ENCODE measurements at places on chromosomes 7 and 10. TPM values are rescaled to one million over a fixed set of nuclear protein-coding genes. Genes with fewer than 3 reads are reported as not detected.

DNA sequence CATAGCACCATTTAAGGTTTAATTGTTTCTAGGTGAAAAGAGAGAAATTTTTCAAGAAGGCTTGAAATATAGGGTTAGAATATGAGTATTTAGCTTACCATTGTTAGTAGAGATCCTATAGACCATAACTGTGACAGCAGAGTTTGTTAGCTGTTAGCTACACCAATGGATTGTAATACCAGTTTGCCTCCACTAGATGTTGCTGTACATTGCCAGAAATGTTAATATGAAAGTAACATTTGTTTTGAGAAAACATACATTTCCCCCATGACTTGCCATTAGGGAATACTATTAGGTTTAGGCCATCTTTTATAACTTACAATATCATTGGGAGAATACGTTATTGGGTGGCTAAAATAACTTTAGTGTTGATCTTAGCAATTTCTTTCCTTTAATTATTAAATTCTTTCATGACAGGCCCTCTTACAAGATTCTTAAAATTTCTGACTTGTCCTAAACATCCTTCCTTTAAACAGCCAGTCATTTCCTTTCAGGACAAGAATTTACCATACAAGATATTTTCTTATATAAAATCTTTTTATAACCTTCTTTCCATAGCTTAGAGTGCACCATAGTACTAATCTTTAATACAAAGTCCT is 39.5 kb downstream of the ZNF117 start:
- peak; percentile 85 for DNase-seq
- H3K27ac ChIP-seq = no peak overlapping the region
- no peaks in the 10 kb centered on the region for H3K36me3 ChIP-seq
- no peak overlapping the region for H3K4me3 ChIP-seq
- H3K4me1 ChIP-seq = no peaks in the 10 kb centered on the region

DNA sequence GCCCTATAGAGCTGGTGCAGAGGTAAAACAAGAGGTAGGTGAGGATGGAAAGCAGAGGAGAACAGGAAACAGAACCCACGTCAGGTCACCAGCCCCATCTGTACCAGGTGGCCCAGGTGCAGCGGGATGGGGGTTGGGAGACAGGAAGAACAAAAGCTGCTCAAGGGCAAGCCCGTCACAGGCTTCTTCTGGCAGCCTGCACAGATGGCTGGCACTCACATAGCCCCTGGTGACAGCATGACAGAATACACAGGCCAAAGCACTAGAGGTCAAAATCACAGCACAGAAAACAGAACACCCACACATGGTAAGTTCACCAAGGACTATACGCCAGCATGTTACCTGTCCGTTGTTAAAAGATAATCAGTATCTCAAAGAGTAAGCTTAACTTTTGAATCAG is 126.8 kb downstream of the GALNT11 start:
- peaks cover 7% of the 10 kb centered on the region for H3K4me1 ChIP-seq
- no peak overlapping the region for H3K4me3 ChIP-seq
- H3K27ac ChIP-seq = no peak overlapping the region
- H3K36me3 ChIP-seq = peaks cover 76% of the 10 kb centered on the region

- no peaks in the 10 kb centered on the region for H3K36me3 ChIP-seq
- no peak overlapping the region for H3K4me3 ChIP-seq
- no peak for DNase-seq
Measured at GRCh38 chr10:120521880-120522279, 64.9 kb downstream of the PLPP4 start.

Gene CYP3A4
- total RNA-seq = not detected

Gene PTPRN2
- total RNA-seq = 0.87 TPM

DNA sequence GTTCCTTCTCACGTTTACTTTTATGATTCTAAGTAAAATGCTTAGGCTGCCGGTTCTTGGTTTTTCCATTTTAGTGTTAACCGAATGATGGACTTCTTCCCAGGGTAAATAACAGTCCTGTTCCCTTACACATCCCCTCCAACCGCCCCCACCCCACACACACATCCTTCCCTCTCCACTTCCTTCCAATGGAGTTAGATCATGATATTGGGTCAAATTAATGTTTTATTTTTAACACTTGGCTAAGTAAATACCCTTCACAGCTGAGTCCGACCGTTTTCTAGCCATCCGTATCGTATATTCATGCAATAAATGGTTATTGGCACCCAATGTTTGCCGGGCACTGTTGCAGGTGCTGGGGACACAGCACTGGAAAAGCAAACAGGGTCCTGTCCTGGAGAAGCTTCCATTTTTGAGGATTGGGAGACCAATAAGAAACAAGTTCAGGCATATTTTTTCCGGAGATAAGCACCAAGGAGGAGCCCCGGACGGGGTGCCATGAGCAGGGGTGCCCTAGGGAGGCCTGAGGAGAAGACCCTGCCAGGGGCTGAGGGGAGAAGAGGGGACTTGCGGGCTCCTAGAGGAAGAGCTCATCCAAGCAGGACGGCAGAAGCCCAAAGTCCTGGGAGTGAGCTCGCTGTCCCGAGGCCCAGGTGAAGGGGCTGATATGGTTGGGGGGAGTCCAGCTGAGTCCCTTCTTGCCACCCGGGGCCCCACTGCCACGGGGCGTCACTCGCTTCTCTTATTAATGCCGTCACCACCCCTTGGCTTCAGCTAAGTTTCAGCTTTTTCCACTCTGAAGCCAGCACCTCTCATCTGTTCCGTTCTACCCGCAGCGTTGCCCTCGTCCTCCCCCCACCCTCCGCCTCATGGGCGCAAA is 126.0 kb upstream of the RET start:
- no peaks in the 10 kb centered on the region for H3K36me3 ChIP-seq
- H3K27ac ChIP-seq = no peak overlapping the region
- no peak for DNase-seq
- H3K4me1 ChIP-seq = no peaks in the 10 kb centered on the region

- H3K4me3 ChIP-seq = no peak overlapping the region
- no peaks in the 10 kb centered on the region for H3K27me3 ChIP-seq
Measured at GRCh38 chr10:22218448-22218847, 633 bp upstream of the EBLN1 start.

Gene OR2A42
- total RNA-seq = not detected

DNA sequence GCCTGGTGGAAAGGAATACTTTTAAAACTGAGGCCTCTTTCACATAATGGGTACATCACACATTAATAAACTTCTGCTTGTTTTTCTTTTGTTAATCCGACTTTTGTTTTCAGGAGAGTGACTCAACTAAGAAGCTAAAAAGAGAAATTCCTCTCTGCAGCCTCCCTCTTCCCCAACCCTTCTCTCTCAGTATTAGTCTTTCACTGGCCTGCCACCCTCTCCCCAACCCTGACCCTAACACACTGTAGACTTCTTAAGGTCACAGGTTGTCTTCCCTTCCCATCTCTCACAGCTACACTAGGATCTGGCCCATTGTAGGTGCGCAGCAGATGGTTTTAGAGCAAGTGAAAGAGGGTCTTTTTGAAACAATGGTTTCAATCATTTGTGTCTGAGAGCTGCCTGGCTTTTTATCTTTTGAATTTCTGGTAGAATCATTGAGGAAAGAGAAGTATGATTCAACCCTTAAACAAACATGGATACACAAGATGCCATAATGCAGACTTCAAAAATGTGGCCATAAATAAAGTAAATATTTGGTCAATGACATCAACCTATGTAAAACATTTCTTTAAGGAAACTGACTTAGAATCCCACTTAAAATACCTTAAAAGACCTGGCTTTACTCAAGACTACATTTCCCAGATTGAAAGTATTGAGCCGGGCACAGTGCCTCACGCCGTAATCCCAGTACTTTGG is 17.9 kb upstream of the FFAR4 start:
- DNase-seq = no peak
- H3K27ac ChIP-seq = no peak overlapping the region
- no peak overlapping the region for H3K4me3 ChIP-seq
- H3K36me3 ChIP-seq = no peaks in the 10 kb centered on the region
- H3K4me1 ChIP-seq = no peaks in the 10 kb centered on the region
- H3K27me3 ChIP-seq = no peaks in the 10 kb centered on the region

Gene SKIDA1
- 0.22 TPM for total RNA-seq

DNA sequence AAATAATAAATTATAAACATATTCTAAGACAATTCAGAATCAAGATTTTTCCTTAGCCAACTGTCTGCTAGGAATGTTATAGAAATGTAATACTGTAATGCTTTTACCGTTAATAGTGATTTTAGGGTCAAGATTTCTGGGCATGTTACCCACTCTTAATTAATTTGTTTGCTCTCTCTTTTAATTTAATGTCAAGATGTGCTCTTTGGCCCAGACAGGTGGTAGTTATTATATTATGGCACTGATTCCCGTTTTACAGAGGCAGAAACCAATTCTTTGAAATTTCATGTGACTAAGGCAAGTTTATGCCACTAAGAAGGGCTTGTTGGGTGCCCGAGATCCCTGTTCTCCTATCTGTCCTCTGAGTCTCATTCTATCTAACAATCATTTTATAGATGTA is 959 bp upstream of the FAM107B start:
- H3K4me1 ChIP-seq = no peaks in the 10 kb centered on the region
- H3K4me3 ChIP-seq = no peak overlapping the region
- no peaks in the 10 kb centered on the region for H3K27me3 ChIP-seq
- H3K36me3 ChIP-seq = no peaks in the 10 kb centered on the region
- H3K27ac ChIP-seq = no peak overlapping the region

DNA sequence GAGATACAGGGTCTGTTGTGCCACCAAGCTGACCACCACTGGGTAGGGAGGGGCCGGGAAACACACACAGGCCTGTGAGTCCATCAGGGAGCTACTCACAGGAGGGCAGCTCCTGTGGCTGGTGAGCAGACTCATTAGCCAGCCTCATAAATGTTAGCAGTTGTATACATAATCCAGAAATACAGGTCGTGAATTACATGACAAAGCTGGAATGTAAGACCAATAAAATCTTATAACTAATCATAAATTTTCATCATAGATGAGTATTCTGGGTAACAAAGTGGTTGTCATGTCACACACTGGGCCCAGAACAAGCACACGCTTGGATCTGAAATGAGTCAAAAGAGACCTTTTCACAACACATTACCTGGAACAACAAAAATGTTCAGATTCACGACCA is 642.6 kb upstream of the AUTS2 start:
- H3K4me3 ChIP-seq = no peak overlapping the region
- no peaks in the 10 kb centered on the region for H3K27me3 ChIP-seq
- H3K27ac ChIP-seq = no peak overlapping the region
- no peaks in the 10 kb centered on the region for H3K4me1 ChIP-seq

Gene NUTM2E
- 0.19 TPM for total RNA-seq

Gene CYP2C8
- not detected for total RNA-seq

DNA sequence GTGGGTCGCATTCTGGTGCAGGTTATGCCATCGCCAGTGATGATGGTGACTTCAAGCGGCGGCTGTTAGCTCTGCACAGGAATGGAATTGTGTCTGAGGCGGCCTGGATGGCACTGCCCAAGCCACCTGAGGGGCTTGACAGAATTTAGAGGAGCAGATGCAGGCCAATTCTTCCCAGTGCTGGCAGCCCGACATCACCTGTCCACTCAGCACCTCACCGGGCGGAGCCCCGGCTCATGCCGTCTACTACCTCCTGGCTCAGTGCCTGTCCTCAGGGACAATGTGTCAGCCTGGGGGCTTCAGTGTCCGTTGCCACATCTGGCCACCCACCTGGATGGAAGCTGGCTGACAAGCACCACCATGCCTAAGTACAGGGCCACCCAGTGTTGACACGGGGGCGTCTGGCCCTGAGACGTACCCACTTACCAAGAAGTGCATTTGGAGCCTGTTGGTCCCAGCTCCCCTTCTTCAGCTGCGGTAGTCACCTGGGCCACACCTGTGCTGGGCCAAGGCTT is 420.5 kb upstream of the MKI67 start:
- no peaks in the 10 kb centered on the region for H3K27me3 ChIP-seq
- no peak overlapping the region for H3K27ac ChIP-seq
- no peaks in the 10 kb centered on the region for H3K4me1 ChIP-seq
- H3K4me3 ChIP-seq = no peak overlapping the region
- H3K36me3 ChIP-seq = no peaks in the 10 kb centered on the region

Gene AOAH
- not detected for total RNA-seq
